ENCODE measurements at places on chromosomes 3 and 15. TPM values are rescaled to one million over a fixed set of nuclear protein-coding genes. Genes with fewer than 3 reads are reported as not detected.

The MSL2 gene
- 17.7 TPM for total RNA-seq

The RHO gene
- 0.34 TPM for total RNA-seq

The SMAD6 gene
- 25.2 TPM for total RNA-seq

The INKA1 gene
- 3.1 TPM for total RNA-seq

Data from uterus (tissue), 4 donors.